Eye (tissue), 1 donor: ENCODE measurements at places on chromosomes 4 and X.

DNA sequence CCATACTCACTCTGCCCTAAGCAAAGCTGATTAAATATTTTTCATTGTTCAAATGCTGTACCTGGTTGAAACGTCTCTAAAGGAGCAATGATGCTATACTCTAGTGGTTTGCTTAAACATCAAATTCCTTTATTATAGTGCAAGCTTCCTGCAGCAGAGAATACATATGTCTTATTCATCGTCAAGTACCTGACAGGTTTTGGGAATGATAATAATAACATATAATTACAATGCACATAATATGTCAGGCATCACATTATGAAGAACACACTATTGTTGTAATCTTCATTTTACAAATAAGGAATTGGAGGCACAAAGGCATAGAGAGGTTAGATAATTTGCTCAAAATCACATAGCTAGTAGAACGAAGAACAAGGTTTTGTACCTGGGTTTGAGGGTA is 151.6 kb downstream of the GRIA2 start:
- no peak for DNase-seq

GRCh38 chr4:20254511-20255250 is 3.0 kb downstream of the SLIT2 start:
- DNase-seq = peak; percentile 87

- no peak for DNase-seq
Observed at GRCh38 chr4:127788517-127788916, 6.4 kb downstream of the HSPA4L start.

DNA sequence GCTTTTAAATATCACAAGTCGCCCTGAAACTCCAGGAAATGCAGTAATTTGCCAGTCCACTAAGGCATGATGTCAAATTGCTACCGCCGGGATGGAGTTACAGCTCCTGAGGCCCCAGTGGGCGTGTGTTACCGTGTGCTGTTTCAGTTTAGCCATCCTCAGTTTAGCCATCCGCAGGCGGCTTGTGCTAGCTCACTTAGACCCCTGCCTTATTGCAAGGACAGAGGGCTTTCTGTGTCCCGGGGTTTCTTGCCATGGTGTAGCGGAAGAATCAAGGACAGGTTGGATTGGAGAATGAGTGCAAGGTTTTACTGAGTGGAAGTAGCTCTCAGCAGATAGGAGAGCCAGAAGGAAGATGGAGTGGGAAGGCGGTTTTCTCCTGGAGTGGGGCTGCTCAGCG is 33.8 kb upstream of the LRBA start:
- DNase-seq = no peak

DNA sequence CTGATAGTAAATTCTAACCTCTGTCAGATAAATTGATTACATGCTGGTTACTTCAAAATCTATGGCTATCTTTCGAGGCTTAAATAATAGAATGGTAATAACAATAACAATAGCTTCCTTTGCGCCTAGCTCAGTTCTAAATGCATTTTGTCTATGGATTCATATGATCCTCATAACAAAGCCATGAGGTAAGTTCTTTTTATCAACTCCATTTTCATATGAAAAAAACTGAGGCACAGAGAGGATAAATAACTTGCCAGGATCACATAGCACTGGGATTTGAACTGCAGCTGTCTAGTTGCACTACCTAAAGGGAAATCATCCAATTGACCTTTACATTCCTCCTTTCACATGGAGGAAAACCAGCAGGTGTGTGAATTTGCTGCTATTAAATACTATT is 108.6 kb upstream of the ARX start:
- no peak for DNase-seq

DNA sequence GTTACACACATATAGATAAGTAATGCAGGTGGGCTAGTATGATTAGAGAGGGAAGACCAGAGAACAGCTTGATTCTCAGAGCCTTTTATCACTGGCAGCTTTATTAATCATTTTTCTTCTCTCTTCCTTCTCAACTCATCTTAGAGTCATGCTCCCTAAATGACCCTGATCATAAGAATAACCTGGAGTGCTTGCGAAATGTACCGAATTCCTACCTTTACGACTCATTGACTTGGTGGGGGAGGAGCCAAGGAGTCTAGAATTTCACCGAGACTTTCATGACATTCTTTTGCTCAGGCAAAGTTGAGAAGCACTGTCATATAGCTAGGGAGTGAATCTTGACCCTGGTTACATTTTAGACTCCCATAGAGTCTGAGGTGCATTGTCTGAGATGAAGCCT is 298.9 kb upstream of the PUDP start:
- no peak for DNase-seq

GRCh38 chr4:156781852-156782251 is 189.7 kb downstream of the PDGFC start:
- no peak for DNase-seq

GRCh38 chr4:102574317-102574716 is 73.2 kb downstream of the NFKB1 start:
- no peak for DNase-seq

DNA sequence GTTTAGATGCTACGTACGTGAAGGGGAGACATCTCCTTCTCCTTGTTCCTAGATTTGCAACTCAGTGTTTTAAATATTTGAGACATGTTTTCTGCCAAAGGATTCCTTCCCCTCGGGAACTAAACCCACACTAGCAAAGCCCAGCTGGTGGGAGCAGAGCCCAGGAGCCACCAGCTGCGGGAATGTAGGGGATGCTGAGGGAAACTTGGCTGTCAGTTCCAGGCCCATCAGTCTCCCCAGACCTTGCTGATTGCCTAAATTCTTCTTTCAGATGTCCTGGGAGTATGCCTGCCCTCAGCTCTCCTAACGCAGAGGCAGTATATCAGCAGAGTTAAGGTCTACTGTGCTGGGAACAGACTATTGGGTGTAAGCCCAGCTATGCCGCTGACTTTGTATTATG is 630.0 kb upstream of the TENM3 start:
- no peak for DNase-seq
